Left renal pelvis (tissue), 4 donors: ENCODE measurements at places on chromosomes 7 and 10.

DNA sequence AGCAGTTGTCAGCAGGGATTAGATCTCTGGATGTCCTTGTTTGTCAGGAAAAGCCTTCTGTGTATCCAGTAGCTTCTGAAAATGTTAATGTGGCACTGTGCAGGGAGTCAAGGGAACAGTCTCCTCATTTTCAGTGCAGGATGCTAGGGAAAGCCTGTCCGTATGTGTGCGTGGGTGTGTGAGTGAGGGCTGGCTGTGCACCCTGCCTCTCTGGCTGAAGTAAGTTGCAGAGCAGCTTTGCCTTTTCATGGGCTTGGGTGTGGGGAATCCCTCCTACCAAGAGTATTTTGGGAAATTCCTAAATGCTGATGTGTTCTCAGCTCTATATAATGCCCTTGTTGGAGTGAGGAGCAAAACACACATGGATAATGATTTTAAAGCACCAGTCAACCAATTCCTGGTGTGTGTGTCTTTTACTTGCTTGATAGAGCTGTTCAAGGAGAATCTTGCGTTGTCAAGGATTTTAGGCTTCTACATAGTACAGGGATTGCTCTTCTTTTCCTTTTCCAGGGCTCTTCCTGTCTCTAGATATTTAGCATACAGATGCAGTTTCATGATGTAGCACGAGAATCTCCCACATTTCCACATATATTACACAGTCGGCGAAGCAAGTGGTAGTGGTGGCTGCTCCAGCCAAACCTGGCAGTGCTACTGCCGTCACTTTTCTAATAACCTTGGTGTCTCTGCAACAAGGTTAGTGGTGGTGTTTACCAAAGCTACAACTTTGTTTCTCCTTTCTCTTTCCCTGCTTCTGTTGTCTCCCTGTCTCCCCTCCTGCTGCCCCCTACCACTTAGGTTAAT is 92.8 kb downstream of the MCU start:
- peak; percentile 63 for DNase-seq

DNA sequence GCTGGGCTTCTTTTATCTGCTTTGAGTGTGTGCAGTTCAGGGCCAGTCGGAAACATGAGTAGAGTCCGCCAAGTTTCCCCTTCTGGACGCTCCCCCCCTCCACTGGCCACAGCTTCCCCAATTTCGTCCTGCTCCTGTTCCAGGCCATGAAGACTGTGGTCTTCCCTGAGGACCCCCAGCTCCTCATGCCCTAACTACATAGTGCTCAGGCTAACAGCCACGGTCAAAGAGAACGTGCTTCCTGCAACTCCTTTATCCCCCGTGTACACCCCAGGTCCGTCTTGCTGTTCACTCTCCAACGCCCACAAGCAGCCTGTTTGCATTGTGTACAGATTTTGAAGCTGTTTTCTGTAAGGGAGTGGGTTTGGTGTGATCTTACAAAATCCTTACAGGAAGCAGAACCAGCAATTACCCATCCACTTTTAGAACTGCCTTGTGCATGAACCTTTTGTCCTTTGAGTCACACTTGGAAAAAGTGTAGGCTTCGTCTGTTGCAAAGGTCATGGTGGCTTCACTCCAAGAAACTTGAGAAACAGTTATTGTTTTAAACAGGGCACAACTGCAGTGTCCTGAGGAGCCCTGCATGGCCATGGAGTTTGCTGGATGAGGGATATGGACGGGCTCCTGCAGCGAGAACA is 77.0 kb upstream of the FAM20C start:
- DNase-seq, result no peak

- no peak for DNase-seq
Observed at GRCh38 chr7:144497282-144497681, 93.8 kb upstream of the NOBOX start.

DNA sequence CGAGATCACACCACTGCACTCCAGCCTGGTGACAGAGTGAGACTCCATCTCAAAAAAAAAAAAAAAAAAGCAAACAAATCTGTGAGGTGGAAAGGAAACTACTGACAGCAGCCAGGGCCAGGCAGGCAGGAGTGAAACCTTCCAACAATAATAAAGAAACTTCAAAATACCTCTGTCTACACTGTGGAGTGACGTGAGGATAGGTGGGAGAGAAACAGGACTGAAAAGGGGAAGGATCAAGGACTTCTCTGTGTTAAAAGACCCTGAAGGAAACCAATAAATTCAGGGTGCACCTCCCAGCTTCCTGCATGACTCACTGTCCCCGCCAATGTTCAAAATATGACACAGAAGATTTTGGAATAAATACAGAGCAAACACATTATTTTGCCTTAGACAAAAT is 82.9 kb downstream of the KIAA1549 start:
- no peak for DNase-seq

GRCh38 chr10:49564461-49565009 is 25.6 kb upstream of the ERCC6 start:
- DNase-seq, result no peak

DNA sequence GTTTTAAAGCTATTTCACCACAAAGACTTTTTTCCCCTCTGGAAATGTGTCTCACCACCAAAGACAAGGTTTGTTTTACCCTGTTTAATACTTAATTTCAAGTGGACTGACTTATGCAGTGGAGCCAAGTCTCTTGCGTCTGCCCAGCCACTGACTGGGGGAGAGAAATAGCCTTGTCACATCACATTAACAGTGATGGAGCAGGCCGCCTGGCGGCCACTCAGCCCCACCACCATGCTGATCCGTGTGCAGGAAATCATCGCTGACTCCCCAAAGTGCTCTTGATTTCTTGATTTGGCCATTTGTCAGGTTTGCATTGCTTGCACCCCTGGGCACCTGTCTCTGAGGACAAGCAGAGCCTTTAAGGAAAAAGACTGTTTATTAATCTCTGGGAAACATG is 334.1 kb downstream of the GLRX3 start:
- DNase-seq, result no peak

DNA sequence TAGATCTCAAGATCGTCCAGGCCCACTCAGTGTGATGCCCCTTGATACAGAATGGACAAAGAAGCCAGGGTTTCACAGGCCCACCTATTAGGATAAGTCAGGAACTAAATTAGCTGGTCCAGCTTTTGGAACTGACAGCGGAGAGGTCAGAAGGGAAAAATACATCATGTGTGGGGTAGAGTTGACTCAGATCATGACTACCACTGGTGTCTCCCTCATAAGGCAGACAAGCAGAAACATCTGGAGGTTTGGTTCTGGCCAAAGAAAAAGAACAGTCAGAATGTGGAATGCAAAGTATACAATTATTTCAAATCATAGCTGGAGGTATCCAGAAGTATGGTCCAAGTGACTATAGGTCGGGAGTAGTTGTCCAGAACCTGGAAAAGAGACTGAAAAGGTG is 621.1 kb upstream of the CELF2 start:
- DNase-seq, result no peak

DNA sequence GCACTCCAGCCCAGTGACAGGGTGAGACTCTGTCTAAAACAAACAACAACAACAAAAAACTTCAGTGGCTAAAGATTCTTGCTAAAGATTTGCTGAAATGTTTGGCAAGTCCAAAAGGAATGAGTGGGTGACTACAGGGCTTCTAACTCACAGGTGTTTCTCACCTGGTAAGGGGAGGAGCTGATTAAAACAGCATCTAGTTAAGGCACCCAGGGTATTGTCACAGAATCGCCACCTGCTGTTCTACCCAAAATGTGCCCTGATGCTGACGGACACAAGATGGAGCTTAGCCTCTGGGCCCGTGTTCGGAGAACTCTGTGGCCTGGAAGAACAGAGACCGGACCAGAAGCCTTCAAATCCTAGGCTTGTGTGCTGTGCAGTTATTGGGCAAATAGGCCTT is 336.0 kb upstream of the GALNT17 start:
- DNase-seq, result no peak

DNA sequence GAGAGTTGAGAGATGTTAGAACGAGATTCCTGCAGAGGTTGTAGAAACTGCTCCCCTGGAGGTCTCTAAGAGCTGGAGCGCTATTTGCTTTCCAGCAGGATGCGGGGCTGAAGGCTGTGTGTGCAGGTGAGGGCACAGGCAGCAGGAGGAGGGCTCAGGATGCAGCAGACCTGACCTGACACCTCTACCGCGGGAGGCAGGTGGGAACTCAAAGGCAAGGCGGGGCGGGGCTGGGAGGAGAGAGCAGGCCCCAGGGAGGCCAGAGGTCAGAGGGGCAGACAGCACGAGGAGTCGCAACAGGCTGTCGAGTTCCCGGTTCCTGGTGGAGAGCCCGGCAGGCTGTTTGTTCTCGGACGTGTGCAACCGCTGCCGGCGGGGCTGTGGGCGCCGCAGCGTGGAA is 7.9 kb upstream of the CRTAC1 start:
- no peak for DNase-seq

- DNase-seq, result no peak
Observed at GRCh38 chr7:43825391-43825808, 43.9 kb downstream of the MRPS24 start.

DNA sequence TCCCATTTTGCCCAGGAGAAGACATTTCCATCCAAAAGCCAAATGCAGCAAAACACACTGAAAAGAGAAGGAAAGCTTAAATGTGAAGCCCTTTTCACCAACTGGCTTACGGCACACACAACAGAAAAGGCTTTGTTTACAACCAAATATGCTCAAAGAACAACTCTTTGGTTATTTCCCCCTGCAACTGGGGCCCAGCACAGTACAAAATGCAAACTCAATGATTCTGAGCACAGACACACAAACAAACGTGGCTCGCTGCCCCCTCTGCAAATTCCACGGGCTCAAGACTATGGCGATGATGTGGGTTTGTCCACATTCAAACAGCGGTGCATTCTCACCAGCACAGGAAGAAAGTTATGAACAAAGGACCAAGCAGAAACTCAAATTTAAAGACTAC is 5.3 kb downstream of the CPXM2 start:
- no peak for DNase-seq

- DNase-seq, result no peak
Observed at GRCh38 chr7:125567686-125568085, 638.1 kb upstream of the POT1 start.

DNA sequence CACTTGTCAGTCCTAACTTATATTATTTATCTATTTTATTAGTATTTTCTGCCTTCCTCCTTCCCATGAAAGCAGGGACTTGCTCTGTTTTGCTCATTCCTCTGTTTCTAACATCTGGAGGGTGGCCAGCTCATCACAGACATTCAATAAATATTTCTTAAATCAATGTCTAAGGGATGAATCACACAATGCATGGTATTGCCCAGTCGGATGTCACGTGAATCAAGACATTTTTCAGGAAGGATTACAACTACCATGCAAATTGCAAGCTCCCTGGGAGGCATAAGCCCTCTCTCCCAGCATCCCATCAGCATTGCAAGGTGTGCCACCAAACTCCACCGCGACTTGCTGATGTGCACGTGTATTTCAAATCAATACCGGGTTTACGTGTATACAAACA is 146.6 kb upstream of the RNF32 start:
- DNase-seq, result no peak
